ENCODE measurements at places on chromosomes 7 and 10.

- no peak for DNase-seq
Measured at GRCh38 chr7:92137557-92137956, 3.3 kb upstream of the CYP51A1 start.

DNA sequence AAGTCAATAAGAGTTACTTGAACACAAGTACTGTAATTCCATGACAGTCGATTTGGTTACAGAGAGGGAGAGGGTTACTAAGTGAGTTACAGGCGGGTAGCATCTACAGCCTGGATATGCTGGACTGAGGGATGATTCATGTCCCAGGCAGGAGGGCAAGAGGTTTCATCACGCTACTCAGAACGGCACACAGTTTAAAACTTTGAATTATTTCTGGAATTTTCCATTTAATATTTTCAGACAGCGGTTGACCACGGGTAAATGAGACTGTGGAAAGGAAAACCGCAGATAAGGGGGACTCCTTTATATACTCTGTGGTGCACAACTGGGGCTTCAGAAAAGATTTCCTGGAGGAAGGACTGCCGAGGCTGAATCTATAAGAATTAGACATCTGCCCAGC, 25.7 kb upstream of the LRRC4 start:
- DNase-seq = no peak

DNA sequence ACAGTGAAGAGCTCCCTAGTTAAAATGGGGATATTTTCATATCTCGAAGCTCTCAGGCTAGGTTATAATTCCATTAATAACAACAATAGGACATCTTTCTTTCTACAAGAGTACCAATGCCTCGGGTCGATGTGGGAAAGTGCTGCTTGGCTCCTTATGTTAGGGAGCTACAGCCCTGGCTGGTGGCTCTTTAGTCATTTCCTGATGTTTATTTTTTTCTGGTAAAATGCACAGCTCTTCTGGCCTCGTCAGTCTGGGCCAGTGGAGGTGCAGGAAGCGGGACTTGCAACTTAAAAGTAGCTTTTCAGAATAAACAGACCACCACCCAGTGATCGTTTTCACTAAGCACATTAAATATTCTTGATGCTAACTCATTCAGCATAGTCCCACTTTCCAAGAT, 58.3 kb downstream of the MKX start:
- no peak for DNase-seq

DNA sequence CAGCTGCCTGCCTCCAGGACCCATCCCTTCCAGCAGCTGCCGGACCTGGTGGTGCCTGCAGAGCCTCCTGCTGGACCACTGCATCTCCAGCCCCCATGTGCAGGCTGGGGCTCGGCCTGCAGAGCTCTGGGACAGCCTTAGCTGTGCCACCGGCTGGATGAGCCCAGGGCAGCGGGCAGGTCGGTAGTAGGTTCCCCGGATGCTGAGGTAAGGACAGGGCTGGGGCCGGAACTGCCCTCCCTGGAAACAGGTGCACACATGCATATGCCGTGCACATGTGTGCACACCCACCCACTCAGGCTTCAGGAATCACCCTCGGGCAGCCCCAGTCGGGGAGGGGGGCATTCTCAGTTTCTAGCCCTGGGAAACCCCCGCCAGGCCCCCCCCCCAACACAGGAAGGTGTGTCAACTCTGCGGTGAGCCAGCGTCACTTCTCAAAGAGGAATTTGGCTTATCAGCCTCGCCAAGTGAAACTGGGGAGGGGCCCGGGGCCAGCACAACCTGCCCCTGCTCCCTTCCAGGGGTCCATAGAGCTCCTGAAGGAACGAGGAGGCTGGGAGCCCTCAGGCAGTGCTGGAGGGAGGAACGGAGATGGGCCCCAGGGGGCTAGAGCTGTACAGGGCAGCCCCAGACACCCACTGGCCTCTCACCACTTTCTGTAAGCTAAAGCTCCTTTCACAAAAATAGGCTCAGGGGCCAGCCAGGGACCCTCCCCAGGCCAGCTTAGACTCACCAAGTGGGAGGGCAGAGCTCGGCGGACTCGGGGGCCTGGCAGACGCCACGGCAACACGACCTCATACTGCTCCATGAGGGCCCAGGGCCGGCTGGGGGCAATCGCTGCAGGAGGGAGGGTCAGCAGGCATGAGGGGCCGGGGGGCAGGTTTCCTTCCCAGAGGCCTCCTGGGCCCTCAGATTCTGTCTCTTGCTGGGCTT, 1.7 kb downstream of the ADAM8 start:
- DNase-seq = peak; percentile 96

GRCh38 chr10:15700078-15700674, 19.5 kb downstream of the ITGA8 start:
- no peak for DNase-seq

DNA sequence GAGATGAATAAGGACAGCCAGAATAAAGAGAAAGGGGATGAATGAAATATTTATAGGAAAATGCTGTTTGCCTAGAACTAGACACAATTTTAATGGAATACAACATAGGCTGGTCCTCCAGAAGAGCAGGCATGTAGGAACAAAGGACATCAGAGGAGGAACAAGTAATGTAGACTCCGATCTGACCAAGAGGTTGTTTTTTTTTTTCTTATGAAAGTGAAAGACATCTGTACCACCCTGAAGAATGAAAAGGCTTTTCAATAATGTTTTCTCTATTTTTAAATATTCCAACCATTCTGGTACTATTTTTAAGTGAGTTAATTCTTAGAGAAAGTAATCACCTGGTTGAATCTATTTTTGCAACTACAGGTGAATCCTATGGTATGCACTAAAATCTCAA, 136.9 kb upstream of the PTN start:
- DNase-seq = no peak

- DNase-seq = peak; percentile 81
Measured at GRCh38 chr10:72088889-72089575, 681 bp upstream of the SPOCK2 start.

- no peak for DNase-seq
Measured at GRCh38 chr7:30894866-30895605, 16.6 kb upstream of the AQP1 start.

DNA sequence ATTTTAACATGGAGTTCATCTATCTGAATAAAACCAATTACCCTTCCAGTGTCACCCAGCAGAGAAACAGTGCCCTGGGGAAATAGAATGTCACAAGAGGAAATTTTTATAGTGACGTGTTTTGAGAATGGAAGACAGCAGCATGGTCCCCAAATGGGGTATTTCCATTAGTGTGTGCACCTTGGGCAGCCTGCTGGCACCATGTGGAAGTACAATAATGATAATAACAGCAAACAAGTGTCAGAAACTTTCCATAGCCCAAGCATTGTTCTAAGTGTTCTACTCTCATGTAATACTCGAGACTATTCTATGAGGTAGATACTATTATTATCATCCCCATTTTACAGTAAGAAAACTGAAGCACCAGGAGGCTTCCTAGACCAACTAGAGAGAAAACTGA, 2.2 kb upstream of the PDE1C start:
- DNase-seq = no peak

DNA sequence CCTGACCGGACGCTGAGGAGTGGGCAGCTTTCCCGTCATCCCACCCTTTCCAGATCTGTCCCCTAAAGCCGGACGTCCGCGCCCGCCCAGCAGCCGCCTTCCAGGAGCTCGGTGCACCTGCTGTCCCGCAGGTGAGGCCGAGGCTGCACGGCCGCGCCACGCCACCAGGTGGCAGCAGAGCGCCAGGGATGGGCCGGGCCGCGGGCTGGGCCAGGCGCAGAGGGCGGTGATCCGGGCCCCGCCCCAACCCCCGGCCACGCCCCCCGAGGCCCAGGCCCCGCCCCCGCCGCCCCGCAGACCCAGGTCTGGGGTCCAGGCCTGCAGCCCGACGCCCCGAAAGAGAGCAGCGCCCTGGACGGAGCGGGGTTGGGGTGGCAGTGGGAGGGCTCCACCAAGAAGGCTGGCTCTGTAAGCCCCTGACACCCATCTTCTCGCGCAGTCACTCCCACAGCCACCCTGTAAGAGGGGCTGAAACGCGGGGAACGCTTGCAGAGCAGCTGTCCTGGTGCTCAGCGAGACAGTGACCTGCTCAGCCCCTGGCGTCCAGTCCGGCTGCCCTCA, 32.2 kb downstream of the FOXL3 start:
- DNase-seq = peak; percentile 83

- no peak for DNase-seq
Measured at GRCh38 chr10:118823256-118823907, 68.6 kb upstream of the CACUL1 start.

GRCh38 chr10:110395350-110396283, 90.9 kb upstream of the SMNDC1 start:
- DNase-seq = peak; percentile 59

- DNase-seq = no peak
Measured at GRCh38 chr10:98422182-98422581, 7.2 kb upstream of the PYROXD2 start.

DNA sequence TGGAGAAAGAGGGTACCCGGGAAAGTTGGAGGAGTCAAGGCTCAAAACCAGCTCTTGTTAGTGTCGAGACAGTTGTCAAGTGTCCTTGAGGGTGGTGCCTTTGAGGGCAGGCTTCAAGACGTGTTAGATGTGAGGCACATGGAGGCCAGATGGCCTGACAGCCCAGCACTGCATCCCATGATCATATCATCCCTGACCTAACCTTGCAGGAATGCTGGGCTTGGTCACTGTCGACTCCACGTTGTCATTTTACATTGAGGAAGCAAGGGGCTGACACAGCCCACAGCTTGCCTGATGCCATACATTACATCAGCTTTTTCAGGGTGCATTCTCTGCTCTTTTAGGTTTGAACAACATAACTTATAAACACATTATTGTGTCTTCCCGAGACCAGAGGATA, 114.1 kb downstream of the ABCA13 start:
- DNase-seq = no peak

GRCh38 chr10:78600740-78601139, 468.0 kb upstream of the ZMIZ1 start:
- no peak for DNase-seq

DNA sequence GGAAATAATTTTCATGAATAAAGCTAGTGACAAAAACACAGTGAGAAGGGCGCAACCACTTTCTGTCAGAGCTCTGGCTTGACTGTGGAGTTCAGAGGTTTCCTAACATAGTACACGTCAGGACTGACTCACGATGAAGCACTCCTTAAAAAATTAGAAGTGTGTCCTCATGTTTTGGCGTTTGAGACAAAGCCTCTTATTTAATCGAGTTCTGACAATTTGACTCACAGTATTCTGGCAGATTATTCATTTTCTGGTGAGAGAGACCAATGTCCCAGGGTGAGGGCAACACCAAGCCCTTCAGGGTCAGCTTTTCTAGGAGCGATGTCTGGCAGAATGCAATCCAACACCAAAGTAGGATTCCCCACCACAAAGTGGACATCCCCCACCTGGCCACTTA, 108.7 kb downstream of the DIP2C start:
- DNase-seq = no peak

GRCh38 chr10:35933491-35933890, 291.4 kb upstream of the FZD8 start:
- DNase-seq = no peak

DNA sequence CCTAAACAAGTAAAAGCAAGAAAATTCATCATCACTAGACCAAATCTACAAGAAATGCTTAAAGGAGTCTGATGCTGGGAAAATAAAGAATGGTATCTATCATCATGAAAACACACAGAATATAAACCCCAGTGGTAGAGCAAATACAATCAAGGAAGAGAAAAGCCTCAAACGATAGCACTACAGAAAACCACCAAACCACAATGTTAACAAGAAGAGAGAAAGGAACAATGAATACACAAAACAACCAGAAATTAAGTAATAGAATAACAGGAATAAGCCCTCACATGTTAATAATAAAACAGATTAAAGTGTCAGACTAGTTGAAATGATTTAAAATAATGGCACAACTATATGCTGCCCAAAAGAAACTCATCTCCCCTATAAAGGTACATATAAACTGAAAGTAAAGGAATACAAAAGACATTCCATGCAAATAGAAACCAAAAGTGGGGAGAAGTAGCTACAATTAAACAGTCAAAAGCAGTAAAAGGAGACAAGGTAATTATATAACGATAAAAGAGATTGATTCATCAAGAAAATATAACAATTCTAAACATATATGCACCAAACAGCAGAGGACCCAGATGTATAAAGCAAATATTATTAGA, 77.3 kb downstream of the JMJD1C start:
- no peak for DNase-seq

GRCh38 chr7:13489386-13489785, 500.1 kb downstream of the ETV1 start:
- no peak for DNase-seq
